ENCODE measurements at places on chromosomes 7 and 10.

GRCh38 chr10:17375936-17376584 lies 78.3 kb downstream of the ST8SIA6 start:
- peak; percentile 6 for DNase-seq

GRCh38 chr7:43876241-43876640 lies 6.9 kb upstream of the MRPS24 start:
- DNase-seq = no peak

GRCh38 chr10:78302989-78303854 lies 269.6 kb downstream of the RPS24 start:
- peak; percentile 85 for DNase-seq

DNA sequence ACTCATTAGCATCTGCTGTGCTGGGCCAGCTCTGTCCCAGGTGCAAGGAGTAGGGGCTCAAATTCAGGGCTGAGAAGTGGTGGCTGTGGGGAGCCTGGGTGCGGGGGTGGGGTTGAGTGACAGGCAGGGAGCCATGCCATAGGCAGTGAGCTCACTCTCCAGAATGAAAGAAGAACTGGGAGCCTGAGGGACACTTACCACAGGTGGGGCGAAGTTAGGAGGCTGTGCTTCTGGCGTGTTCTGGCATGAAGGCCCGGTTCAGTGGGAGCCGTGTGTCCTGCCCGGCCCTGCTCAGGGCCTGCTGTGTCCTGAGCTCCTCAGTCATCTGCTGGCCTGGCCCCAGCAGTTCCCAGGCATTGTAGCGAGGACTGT lies 62.5 kb downstream of the MKI67 start:
- DNase-seq = no peak

DNA sequence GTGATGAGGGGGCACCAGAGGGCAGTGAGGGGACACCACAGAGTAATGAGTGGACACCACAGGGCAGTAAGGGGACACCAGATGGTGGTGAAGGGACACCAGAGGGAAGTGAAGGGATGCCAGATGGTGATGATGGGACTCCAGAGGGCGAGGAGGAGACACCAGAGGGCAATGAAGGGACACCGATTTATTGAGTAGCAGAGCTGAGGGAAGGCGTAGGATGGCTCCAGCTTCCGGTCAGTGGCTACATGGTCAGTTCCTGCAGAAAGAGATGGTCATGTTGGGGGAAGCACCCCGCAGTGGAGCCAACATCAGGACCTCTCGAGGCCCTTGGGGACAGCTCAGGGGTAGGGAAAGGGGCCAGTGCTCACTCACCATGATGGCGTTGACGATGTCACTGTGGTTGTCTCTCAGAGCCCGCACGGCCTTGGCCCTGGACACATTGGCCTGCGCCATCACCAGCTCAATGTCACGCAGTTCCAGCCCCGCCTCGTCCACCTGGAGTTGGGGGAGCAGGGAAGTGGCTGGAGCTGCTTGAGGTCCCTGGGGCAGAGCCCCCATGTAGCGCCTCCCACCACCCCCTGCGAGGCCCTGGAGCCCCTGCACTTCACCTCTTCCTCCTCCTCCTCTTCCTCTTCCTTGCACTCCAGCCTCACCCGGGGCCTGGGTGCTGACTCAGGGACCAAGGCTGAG lies 8.4 kb downstream of the NACAD start:
- no peak for DNase-seq

GRCh38 chr7:143002898-143003297 lies 24.0 kb downstream of the OR9A2 start:
- DNase-seq = no peak

GRCh38 chr7:94178230-94178629 lies 174.1 kb upstream of the BET1 start:
- no peak for DNase-seq

DNA sequence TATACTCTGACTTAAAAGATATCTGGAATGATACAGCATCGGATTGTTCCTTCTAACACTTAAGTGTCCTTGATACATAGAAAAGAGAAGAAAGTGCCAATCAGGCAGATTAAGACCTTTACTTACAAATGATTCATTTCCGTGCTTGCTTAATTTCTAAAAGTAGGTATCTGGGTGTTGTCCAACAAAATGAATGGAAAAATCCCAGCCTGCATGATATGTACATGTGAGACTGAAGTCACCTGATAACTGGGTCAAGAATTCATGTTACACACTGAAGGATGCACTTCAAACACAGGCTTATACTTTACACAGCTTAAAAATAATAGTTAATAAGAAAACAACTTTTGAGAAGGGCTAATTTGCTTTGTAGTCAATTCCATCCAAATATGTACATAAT lies 25.2 kb upstream of the PLXDC2 start:
- DNase-seq = no peak

DNA sequence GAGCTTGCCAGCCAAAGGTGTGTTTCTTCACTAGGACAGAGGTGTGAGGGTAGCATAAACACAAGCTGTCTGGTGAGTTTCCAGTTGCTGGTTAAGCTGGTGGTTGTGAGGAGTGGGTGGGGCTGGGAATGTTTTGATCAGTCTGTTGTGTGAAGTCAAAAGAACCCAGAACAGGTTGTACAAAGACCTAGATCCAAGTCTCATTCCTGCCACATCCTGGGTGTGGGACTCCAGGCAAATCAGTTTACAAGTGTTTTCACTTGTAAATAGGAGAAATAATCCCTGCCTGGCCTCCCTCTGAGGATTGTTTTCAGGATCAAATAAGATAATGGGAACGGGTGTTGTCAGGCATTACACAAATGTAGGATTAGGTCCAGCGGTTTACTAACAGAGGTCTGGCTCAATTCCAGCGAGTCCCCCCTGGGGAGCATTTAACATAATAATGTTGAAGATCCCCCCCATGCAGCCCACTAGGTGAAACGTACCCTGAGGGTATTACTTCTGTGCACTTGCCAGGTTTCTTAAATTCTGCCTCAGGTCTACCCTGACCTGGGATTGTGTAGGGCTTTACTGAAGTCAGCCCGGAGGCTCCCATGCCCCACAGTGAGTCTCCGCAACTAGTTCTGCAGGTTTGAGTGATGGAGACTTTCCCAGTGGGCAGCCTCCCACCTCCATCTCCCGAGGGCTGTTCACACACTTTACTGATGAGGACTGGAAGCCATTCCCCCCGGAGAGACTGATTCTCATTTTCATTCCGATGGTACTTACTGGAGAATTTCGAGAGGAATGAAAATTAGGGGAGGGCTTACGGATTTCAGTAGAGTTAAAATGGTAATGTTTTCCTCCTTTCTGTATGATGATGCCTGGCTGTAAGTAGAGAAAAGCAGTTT lies 2.7 kb upstream of the FRAT2 start:
- DNase-seq = no peak

- no peak for DNase-seq
These were observed 8.2 kb upstream of the RNF148 start for GRCh38 chr7:122710916-122711315.

GRCh38 chr10:98316661-98317060 lies 48.7 kb upstream of the LOXL4 start:
- DNase-seq = peak; percentile 86

GRCh38 chr7:37467002-37467401 lies 18.3 kb upstream of the ELMO1 start:
- no peak for DNase-seq

DNA sequence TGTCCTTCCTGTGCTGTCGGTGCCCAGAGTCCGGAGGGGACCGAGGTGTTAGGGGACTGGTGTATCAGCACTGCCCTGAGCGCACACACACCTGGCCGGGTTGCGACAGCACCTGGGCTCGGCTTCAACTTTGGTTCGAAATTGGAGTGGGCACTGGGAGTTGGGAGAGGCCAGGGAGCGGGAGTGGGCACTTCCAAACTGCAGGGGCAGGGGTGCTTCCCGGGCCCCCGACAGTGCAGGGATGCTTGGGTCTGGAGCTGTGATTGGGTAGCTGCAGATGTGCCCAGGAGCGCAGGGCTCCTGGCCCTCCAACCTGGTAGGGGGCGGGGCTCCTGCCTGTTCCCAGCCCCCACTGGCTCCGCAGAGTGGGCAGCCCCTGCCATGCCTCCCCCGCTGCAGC lies 7.7 kb downstream of the BBS9 start:
- DNase-seq = no peak

GRCh38 chr7:125126376-125126775 lies 196.8 kb upstream of the POT1 start:
- DNase-seq = peak; percentile 72

- DNase-seq = peak; percentile 46
These were observed 86.1 kb downstream of the LHPP start for GRCh38 chr10:124547647-124548168.

DNA sequence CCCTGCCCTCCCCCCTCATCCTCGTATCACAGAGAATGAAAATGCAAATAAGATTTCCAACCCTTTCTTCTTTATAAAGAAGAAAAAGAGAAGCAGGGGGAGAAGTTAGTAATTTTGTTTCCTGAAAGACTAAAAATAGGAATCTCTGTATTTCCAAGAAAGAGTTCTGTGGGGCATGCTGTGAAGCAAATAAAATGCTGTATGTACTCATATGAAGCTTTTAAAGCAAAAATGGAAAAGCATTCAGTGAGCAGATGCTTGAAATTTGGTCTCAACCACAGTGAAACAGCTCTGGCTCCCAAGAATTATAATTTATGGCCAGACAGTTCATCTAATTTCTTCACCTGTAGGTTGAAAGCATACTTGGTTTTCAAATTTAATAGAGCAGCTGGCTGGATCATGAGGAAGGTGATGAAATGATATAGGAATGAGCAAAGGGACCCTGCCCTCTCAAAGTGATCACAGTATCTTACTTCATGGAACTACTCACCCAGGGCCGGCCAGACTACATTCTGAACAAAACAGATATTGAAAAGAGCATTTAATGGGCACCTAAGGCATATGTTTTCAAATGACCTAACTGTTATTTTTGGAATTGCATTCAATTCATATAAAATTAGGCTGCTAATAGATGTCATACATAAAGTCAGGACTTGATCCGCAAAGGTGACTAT lies 31.4 kb downstream of the SVIL start:
- DNase-seq = no peak

GRCh38 chr7:44310221-44310848 lies 15.1 kb downstream of the CAMK2B start:
- DNase-seq = no peak

GRCh38 chr10:120460776-120461175 lies 3.7 kb downstream of the PLPP4 start:
- peak; percentile 95 for DNase-seq

DNA sequence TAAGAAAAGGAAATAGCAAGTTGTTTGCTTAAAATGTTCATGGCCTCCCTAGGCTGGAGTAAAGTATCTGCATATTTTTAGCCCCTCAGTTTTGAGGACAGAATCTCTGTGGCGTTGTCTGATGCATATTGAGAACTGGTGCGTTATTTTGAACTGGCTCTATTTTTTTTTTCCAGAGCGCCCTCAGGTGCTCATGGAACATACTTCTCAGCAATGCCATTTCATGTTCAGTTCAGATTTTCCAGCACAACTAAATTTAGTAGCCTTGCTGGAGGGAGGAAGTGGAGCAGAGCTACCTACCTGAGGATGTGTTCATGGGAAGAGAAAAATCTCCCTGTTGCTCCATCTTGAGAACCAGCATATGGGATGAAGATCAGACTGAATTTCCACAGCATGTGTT lies 870.5 kb downstream of the LRMDA start:
- DNase-seq = no peak

DNA sequence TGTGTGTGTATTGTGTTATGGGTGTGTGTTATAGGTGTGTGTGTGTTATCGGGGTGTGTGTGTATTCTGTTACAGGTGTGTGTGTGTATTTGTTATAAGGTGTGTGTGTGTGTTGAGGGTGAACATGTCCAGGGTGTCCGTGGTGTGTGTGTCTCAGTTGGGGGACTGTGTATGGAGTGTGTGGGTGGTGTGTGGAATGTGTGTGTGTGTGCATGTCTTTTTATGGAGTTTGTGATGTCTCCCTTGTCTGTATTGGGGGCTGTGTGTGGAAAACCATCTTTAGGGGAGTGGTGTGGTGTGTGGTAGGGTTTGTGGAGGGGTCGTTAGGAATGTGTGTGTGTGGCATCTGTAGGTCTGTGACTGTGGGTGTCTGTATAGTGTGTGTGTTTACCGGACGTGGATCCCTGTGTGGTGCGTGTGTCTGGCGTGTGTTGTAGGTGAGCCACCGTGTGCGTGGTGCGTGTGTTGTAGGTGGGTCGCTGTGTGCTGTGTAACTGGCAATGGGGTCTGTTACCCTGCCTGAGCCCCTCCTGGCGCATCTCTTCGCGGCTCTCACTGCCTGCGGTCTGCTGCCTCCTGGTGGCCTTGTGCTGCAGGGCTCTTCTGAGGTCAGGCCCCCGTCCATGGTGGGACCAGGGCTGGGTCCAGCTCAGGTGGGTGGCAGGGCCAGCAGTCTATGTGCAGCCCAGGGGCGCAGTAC lies 61.7 kb downstream of the PALD1 start:
- DNase-seq = peak; percentile 26

DNA sequence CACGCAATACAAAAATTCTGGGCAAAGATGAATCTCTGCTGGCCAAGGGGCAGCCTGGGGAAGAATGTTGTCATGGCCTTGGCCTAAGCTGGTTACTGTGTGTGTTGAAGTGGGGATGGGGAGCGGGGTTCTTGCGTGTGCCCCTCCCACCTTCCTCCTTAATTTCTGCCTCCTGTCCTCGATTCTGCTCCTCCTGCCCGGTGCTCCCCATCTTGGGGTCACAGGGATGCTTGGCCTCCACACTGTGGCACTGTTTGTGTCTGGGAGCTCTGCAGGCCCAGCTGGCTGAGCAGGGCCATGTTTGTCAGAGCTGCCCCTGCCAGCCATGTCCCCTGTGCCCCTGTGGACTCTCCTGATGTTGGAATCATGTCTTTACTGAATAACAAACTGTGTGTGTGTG lies 37.1 kb downstream of the RPS24 start:
- no peak for DNase-seq

GRCh38 chr7:141551782-141552181 lies 572 bp downstream of the AGK start:
- no peak for DNase-seq

DNA sequence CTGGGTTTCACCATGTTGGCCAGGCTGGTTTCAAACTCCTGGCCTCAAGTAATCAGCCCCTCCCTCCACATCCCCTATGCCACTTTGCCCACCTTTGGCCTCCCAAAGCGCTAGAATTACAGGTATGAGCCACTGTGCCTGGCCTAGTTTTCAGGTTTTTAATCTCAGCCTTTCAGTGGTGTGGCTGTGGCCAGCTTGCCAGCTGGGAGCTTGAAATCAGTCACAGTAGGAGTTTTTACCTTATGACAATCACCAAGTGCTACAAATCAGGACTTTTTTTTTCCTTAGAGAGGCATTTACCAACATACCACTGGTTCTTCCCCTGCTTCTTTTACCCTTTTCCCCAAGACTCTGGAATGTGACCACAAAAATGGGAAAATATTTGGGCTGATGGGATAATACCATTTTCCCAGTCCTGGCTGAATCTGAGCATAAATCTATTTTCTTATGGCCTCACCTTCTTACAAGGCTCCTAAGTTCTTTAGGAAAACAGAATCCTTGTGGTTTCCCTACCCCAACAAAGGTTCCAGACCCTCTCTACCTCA lies 6.2 kb downstream of the STEAP4 start:
- no peak for DNase-seq

All from mesenchymal stem cell (in vitro differentiated cells and primary cell).